ENCODE measurements at places on chromosomes 13 and 19.
A peak's percentile ranks its signal among the peaks of the same experiment; 100 is the strongest.

DNA sequence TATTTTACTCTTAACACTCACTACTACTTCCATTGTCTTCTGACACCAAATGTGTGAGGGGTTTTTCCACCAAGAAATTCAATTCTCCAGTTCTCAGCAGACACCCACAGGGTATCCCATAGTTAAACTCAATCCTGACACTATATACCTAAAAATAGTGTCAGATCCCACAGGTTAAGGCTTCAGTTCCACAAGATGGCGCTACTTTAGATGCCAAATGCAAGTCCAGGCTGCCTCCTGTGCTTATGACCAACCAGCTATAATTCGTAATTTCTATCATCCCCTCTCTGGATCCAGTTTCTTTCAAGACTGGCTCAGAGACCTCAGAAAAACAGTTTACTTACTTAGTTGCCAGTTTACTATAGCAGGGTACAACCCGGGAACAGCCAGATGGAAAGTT lies 1146.2 kb upstream of the SPRY2 start:
- peak; percentile 22 for DNase-seq

- no peak for DNase-seq
These were observed 2.6 kb downstream of the PTPRS start for GRCh38 chr19:5337708-5338655.

- no peak for DNase-seq
These were observed 2.8 kb upstream of the FOSB start for GRCh38 chr19:45464852-45465441.

DNA sequence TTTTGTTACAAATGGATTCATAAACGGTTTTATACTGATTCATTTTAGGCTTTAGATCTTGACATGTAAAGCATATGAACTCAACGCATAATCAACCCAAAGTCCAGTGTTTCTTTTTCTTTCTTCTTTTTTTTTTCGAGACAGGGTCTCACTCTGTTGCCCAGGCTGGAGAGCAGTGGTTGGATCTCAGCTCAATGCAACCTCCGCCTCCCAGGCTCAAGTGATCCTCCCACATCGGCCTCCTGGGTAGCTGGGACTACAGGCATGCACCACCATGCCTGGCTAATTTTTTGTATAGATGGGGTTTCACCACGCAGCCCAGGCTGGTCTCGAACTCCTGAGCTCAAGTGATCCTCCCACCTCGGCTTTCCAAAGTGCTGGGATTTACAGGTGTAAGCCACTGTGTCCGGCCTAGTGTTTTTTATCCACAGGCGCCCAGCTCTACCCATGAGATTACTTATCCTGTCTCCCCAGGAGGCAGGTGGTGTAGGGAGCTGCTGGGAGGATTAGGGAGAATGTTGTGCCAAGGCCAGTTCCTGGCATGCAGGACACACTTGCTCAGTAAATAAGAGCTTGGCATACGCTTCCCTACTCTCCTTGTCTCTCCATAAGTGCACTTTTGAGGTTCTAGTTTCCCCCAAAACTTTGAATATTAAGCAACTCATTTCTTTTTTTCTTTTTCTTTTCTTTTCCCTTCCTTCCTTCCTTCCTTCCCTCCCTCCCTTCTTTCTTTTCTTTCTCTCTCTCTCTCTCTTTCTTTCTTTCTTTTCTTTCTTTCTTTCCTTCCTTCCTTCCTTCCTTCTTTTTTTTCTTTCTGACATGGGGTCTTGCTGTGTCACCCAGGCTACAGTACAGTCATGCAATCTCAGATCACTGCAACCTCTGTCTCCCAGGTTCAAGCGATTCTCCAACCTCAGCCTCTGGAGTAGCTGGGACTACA lies 4.8 kb upstream of the CEBPA start:
- DNase-seq = no peak

DNA sequence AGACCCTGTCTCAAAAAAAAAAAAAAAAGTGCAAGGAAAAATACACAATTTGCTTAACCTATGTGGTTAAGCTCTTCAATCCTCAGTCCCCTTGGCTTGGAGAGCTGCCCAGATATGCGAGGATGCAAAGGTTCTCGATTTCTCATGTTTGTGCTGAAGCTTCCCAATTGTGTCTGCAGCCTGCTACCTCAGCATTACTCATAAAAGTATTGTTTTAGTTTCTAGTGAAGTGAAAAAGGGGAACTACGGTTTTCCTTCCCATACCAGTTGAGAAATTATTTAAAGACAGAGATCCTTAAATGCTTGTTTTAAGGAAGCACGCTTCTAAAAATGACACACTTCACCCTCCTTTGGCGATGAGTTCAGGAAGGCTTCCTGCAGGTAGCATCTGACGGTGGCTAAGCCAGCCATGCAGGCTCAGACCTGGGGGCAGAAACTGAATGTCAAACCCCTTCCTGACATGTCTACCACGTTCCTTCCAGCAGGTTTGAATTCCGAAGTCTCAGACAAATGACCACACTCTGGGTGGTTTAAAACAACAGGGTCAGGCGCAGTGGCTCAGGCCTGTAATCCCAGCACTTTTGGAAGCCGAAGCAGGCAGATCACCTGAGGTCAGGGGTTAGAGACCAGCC lies 47.9 kb downstream of the RUBCNL start:
- DNase-seq = no peak

GRCh38 chr19:9523885-9524474 lies 14.5 kb downstream of the ZNF426 start:
- DNase-seq = no peak

DNA sequence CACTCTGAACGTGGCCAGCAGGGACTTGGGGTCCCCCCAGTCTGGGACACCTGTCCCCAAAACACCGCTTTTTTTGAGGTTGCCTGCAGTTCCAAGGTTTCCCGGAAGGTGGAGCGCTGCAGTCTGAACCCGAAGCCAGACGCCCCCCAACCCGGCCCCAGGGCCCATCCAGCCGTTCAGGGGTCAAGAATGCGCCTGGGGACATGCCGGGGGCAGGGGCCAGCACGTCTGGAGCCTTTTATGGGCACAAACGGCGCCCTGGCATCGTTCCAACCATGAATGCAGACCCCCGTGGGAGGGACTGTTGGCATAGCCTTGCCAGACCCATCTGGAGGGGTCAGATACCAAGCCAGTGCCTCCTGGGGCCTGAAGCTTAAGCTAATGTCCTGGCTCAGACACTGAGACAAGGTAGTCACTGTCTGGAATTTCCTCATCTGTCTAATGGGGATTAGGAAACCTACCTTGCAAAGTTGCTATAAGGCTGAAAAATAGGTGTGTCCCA lies 6.9 kb downstream of the S1PR5 start:
- DNase-seq = no peak

- DNase-seq = no peak
These were observed 28.5 kb downstream of the TRPM4 start for GRCh38 chr19:49186108-49186507.

DNA sequence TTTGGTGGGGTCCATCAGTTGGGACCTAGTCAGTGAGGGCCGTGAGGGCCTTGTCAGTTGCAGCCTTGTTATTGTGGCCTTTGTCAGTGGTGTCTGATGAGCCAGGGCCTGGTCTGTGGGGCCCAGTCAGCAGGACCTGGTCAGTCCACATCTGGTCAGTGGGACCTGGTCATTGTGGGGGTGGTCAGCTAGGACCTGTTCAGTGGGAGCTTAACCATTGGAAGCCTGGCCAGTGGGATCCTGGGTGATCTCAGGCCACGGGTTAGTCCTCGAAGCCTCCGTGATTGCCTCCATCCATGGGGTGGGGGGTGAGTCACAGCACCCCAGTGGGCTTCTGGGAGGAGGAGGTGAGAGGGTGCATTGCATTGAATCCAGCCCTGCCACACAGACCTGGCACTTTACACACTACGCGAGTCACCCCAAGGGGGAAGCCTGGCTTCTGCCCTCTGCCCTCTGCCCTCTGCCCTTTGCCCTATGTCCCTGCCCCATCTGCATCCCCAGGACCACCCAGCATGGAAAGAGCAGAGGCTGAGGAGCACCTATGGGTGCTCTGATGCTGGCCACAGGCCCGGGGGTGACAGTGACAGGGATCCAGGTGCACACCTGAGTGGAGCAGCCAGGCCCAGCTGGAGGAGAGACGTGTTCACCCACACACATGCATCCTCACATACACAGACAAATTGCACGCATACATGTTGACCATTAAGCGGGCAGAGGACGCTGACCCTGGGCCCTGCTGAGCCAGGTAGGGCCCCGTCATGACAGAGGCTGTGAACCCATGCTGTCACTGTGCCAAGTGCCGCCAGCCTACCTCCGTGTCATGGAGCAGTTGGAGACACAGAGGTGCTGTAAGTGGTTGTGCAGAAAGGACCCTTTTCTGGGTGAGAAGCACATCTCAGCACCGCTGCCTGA lies 59.8 kb upstream of the TPM4 start:
- DNase-seq = no peak

- peak; percentile 16 for DNase-seq
These were observed 59.7 kb upstream of the TRPC4 start for GRCh38 chr13:37929308-37929707.

DNA sequence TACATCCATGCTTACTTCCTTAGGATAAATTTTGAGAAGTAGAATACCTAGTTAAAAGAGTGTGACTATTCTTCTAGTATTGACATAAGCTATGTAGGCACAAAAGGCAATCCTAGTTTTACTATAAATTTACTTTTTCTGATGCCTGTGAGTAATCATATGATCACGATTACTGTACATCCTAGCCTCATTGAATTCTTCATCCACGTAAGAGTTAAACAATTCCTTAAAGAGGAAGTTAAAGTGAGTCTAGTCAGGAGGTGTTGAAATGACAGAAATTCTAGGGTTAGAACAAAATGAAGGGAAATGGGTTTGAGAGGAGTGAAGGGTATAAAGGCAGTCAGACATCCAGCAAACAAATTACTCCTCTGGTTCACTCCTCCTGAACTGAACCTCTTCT lies at the start of gene ACOD1:
TSS of gene ACOD1 (plus strand) at position 363 of the 400 bp plus-strand sequence. CDS start 48 bp downstream, outside the sequence.
- DNase-seq = no peak

DNA sequence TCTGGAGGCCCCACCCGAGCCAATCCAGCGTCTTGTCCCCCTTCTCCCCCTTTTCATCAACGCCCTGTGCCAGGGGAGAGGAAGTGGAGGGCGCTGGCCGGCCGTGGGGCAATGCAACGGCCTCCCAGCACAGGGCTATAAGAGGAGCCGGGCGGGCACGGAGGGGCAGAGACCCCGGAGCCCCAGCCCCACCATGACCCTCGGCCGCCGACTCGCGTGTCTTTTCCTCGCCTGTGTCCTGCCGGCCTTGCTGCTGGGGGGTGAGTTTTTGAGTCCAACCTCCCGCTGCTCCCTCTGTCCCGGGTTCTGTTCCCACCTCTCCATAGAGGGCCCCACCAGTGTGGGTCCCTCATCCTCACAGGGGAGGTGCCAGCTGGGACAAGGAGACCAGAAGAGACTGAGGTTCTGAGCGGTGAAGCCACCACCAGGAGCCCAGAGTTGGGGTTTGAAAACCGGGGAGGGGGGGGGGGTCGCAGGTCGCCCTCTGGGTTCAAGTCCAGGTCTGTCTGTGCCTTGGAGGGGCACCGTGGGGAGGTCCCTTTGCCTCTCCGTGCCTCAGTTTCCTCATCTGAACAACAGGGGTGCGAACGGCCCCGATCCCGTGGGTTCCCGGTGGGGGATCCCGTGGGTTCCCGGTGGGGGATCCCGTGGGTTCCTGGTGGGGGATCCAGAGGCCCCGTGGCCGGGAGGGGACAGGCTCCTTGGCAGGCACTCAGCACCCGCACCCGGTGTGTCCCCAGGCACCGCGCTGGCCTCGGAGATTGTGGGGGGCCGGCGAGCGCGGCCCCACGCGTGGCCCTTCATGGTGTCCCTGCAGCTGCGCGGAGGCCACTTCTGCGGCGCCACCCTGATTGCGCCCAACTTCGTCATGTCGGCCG lies at the start of gene ELANE:
TSS of gene ELANE (plus strand) at position 168 of the 878 bp plus-strand sequence. CDS start at position 194, 26 bp downstream.
- DNase-seq = no peak

- no peak for DNase-seq
These were observed 9.5 kb upstream of the ERFL start for GRCh38 chr19:41937525-41938468.

DNA sequence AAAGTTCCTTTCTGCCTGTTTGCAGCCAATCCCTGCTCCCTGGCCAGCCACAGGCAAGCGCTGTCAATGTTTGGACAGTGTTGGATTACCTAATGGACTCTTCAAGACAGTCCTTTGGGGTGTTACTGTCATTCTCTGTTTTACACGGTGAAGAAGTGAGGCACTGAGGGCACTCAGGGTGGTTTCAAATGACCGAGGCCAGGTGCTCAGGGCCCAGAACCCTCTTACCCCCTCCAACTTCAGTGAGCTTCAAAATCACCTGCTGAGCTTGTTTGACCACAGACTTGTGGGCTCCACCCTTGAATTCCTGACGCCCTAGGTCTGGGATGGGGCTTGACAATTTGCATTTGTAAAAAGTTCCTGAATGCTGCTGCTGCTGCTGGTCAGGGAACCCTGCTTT lies 97.9 kb downstream of the GGACT start:
- DNase-seq = no peak

DNA sequence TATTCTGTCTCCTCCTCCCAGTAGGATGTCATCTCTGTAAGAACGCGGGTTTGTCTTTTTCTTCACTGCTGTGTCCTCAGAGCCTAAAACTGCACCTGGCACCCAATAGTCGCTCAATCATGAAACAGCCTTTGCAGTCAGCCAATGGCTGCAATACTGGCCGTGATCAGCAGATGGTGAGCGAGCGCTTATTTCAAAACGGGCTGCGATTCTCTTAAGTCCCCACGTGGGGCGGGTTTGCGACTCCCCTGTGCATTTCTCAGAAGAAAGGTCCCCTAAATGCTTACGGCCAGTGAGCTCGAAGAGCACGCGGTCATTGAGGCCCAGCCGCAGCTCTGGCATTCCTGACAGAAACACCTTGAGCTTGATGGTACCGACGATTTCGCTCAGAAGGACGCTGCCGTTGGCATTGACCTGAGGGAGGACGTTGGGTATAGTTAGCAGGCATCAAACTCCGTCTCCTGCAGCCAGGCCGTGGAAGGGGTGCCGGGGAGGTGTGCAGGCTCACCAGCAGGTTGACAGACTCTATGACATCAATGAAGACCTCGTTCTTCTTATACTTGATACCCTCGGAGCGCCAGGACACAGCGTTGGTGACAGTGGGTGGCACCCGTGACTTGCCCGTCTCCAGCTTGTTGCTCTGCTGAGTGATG lies 6.0 kb downstream of the AP1M2 start:
- DNase-seq = peak; percentile 91

DNA sequence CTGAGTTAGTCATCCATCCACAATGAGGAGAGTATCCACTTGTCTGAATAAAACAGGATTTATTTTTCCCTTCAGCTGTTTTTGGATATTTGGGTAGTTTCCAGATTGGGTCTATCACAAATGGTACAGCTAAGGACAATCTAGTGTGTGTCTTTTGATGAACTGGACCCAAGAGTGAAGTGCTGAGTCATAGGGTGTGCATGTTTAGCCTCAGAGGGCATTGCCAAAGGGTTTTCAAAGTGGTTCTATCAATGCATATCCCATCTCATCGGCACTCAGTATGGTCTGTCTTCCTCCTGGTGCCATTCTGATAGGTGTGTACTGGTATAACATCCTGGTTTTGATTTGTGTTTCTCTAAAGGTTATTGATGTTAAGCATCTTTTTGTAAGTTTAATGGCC lies 62.3 kb downstream of the GSX1 start:
- DNase-seq = no peak

DNA sequence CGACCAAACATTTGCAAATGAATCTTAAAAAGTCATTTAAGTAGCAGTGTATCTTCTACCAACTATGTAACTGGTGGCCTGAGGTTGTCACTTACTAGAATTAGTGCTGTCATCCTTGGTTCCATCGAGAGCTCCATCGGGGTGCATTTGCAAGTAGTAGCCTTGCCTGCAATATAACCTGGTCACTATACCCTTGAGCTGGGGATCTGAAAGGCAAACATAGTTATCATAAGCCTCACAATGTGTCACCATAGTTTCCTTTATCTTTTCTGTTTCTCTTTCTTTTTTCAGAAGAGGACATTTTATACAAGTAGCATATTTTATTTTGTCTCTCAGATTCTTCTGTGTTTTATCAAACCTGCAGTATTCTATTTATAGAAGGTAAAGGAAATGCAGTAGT lies 422.6 kb downstream of the ITGBL1 start:
- no peak for DNase-seq

Data from SK-N-DZ (cell line).